ENCODE measurements at places on chromosomes 7 and 10.

DNA sequence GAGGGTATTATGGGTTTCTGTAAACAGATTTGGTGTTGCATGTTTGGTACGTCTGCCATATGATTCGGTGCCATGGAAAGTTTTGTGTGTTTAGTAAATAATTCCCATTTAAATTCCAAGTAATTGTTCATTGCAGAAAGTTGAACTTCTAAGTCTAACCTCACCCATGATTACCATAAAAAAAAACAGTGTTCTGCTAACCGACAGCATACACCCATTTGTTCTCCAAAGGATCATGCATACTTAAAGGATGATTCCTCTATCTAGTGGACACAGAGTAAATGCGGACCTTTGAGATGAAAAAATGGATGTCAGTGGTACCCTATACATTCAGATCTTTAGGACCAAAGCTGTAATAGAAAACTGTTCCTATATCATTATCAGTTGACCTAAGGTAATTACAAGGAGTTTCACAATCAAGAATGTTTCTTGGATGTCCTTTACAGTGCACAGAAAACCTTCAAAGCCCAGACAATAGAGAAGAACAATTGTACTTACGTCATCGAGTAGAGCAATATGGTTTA lies 209.9 kb downstream of the CRPPA start:
- no peak for DNase-seq

DNA sequence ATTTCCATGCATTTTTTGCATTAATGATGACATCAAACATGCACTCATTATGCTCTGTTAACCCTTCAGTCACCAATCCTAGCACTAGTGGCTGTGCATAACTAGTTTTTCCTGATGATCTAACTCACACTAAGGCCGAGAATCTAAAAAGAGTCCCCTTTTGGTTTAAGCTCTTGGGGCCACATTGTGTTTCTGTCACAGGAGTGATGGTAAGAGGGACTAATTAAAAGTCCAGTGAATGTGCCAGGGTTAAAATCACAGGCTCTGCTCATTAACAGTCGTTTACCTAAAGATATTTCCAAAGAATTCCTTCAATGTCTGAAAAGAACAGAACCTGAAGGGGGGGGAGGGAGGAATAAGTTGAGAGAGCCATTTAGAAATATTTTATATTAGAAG lies 359.0 kb upstream of the ANKRD30A start:
- DNase-seq = no peak

GRCh38 chr10:111515706-111516105 lies 438.9 kb downstream of the ADRA2A start:
- no peak for DNase-seq

DNA sequence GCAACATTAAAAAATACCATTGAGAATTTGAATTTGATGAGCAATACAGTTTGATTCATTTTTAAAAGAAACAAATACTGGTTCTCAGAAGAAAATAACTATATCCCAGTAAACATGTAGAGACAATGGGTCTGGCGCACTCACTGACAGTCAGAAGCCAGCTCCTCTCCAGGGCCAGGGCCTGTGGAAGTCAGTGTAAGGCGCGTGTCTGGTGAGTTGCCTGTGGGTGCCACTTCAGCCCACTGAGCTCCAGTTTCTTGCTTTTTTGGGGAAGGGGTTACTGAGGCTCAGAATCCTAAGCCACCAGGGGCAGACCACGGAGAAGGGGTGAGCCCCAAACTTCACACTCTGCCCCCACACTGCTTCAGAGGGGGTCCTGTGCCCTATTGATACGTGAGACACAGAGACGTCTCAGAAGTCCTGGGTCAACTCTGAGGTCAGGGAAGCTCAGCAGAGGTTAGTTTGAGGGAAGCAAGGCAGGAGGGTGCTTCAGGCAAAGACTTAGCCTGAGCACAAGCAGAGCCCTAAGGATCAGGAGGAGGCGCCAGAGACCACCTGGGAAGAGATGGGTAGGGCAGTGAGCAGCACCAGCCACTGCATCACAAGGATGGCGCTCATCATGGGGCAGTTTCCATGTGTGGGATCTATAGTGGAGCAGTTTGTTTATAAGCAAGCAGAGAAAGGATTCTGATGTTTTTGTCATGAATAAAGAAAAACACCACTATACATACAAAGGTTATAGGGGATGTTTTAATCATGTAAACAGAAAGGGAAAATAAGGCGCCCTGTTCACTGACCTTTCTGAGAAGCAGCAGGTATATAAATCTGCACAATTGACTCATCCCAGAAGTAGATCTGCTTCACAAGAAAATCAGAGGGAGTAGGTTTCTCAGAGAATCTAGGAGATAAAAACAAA lies 95.7 kb downstream of the PKD1L1 start:
- DNase-seq = no peak

DNA sequence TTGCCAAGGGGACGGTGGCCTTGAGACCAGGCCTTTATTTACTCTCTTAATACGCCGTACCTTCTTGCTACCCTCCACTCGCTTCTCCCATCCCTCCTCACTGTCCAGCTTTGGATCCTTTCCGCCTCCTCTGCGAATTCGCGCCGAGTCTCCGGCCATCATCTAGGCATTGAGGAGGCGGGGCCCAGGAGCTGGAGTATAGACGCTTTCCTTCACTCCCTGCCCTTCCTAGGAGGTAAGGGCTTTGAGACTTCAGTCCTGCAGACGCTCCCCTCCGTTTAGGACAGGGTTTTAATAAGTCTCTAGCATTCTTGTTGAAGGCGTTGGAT lies 538 bp downstream of the TFAM start:
- DNase-seq = no peak

DNA sequence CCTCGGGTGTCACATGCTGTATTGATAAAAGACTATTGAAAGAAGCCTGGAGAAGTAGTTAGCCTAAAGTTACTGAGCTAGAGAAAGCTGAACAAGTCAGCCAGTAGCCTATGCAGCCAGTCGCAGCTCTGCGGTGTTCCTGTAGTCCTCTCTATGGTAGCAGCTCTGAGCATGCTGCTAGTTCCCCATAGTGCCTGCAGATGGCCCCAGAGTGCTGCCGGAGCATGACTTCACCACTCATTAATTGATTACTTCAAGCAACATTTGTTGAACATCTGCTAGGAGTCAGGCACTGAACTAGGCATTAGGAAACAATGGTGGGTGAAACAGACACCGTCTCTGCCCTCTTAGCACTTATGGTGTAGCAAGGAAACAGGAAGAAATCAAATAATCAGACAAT lies 422.7 kb downstream of the SORCS3 start:
- no peak for DNase-seq

DNA sequence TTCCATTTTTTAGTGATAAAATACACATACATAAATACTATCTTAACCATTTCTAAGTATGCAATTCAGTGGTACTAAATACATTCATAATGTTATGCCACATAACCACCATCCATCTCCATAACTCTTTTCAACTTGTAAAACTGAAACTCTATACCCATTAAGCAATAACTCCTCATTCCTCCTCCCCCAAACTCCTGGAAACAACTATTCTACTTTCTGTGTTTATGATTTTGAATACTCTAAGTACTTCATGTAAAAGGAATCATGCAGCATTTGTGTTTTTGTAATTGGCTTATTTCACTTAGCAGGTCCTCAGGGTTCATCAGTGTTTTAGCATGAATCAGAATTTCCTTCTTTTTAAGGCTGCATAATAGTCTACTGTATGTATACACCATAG lies 131.8 kb downstream of the TES start:
- no peak for DNase-seq

GRCh38 chr7:128164061-128164954 lies 76.8 kb upstream of the LEP start:
- no peak for DNase-seq

DNA sequence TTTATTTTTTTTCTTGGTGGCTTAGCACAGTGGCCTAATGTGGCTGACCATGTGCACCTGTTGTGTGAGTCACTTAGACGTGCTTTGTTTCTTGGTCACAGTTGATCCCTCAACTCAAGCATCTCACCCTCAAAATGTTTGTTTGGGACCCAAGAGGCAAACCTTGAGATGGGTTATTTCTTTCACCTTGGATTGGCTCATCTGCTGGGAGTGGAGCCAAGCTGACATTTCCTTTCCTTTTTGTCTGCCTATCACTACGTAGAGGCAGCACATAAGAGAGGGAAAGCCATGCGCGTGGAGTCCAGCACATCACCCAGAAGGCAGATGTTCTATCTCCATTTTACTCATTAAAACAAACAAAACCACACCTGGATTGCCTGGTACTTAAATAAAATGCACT lies 6.4 kb upstream of the PRKCQ start:
- no peak for DNase-seq

DNA sequence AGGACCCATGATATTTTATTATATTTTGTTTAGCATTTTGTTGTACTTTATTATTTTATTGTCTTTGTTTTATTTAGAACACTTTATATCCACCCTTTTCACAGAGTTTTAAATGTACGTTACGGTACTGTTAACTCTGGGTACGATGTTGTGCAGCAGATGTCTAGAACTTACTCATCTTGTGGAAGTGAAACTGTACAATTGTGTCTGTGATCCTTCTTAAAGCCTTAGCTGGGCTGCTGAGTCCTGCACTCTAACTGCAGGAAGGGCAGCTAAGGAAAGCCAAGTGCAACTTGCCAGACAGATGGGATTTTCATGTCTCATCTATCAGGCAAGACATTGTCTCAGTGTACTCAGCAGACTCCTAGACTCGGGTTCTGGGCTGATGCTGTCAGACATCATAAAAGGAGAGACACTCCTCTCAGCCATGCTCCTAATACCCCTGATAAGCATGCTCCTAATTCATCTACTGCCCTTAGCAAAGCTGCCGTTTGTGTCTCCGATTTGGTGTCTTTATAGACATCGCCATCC lies 14.6 kb upstream of the INSYN2A start:
- DNase-seq = no peak

- DNase-seq = no peak
Measured at GRCh38 chr10:21021843-21022594, 124.9 kb upstream of the NEBL start.

DNA sequence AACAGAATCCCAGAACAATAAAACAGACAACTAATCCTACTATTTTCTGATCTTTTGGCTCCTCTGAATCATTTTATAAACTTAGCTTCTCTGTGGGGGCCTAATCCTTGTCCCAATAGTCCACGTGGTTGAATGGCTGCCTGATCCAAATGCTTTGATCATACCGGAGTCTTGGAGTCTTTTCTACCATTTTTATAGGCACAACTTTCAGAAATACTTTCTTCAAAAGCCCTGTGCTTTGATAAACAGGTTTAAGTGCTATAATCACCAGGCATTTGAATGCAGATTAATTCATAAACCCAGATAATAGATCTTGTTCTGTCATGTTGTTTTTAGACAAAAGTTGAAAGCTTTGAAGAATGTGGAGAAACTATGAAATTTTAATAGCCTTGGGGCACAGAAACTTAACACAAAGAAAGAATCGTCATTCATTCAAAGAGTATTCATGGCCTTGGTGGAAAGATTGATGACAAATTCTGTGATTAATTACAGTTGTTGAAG lies 163.7 kb downstream of the AHR start:
- no peak for DNase-seq

Data from T-helper 1 cell (primary cell).